NCI-H526 (cell line): ENCODE measurements at places on chromosomes 2 and 18.
A peak's percentile ranks its signal among the peaks of the same experiment; 100 is the strongest.

- peak; percentile 6 for DNase-seq
Observed at GRCh38 chr18:76405681-76406356, 89.2 kb downstream of the ZNF516 start.

- no peak for DNase-seq
Observed at GRCh38 chr2:238636269-238637073, 209.7 kb downstream of the ASB1 start.

DNA sequence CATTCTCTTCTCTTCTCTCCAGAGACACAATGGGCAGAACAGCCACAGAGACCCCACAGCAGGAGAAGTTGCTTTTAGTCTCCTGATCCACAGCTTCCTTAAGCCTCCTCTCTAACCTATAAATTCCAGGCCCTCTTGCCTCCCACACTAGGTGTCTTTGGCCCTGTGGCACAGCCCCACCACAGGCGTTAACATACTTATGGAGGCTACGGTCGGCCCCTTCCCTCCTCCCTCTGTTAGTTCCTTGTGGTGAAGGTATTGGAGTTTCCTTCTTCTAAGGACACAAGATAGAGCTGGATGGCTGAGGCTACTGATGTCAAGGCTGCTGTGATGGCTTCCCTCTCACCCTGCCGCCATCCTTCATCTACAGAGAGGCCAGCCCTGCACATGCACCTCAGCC is 123.5 kb upstream of the ACAA2 start:
- DNase-seq: no peak

GRCh38 chr18:55627007-55627406 is 39.0 kb upstream of the TCF4 start:
- DNase-seq: no peak

DNA sequence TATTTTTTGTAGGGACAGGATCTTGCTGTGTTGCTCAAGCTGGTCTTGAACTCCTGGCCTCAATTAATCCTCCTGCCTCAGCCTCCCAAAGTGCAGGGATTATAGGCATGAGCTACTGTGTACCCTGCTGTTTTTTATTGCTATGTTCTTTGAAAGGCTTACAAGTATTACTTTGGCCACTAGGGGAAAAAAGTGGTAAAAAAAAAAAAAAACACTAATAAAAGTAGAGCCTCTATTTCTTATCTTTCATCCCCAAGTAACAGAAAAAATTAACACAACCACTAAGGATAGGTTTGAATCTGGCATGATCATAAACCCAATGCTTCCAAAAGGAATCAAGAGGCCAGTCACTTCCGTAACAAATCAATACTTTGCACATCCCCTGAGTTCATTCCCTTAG is 11.6 kb downstream of the NOL10 start:
- DNase-seq: no peak

GRCh38 chr2:70214365-70214764 is 23.5 kb upstream of the C2orf42 start:
- no peak for DNase-seq

DNA sequence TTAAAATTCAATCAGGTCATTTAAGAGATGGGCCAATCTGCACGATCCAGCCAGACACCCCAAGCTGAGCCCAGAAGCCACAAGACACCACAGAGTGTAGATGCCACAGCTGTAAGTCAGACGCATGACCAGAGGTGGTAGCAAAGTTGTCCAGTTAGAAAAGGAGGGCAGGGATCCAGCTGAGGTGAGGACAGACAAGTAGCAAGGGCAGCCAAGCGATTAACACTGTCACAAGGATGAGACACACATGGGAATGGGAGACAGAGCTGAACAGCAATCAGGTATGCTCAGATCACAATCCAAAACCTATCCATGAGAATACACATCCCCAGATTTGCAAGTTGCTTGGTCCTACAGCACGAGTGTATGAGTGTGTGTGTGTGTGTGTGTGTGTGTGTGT is 143.4 kb upstream of the STK17B start:
- DNase-seq: no peak

GRCh38 chr18:59742325-59743111 is 45.3 kb upstream of the CCBE1 start:
- DNase-seq: no peak

GRCh38 chr2:100393362-100393761 is 24.1 kb downstream of the CHST10 start:
- DNase-seq: no peak

- DNase-seq: peak; percentile 65
Observed at GRCh38 chr2:70516596-70516995, 37.0 kb downstream of the TGFA start.

GRCh38 chr2:101725515-101726192 is 28.1 kb downstream of the MAP4K4 start:
- no peak for DNase-seq

DNA sequence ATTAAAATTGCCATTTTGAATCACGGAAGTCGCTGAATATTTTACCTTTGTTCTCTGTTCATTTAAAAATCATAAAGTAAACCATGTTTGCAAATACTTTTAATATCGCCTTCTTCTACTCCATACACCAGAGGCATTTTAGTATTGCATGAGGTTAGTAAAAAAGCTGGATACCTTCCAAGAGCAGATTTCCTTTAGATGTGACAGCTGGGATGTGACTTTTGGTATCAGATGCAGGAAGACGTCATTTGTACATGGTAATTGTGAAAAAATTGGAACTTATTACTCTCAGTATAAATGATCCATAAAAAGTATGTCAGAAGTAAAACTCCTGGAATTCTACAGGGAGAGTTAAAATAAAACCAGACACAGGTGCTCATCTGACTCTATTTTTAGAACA is 89.5 kb downstream of the SLC4A10 start:
- no peak for DNase-seq

DNA sequence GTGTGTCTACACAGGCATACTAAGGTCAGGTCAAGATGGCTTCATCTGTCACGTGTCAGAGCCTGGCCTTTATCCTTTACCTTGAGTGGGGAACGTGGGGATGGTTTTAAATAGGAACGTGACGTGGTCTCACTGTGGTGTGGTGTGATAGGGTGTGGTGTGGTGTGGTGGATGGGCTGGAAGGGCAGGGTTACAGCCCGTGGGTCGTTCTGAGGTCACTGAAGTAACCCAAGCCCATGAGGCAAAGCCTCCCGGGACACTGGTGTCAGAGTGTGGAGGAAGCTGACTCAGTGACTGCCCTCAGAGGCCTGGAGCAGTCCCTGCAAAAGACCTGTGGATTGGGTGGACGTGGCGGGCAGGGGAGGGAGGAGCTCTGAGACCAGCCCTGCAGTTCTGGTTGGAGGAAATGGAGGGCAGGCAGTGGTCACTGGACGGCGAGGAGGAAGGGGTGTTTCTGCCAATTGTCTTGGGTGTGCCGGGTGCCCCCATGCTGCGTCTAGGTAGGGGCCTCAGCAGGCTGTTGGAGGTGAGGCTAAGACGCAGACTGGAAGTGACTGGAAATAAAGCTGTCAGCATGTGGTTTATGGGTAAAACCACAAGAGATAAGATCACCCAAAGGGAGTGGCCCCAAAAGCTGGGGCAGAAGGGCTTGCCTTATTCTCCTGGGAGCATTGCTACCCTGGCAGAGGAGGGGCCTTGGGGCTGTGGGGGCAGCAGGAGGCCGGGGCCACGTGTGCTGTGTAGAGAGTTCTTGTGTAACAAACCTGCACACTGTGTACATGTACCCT is 84.8 kb downstream of the SH3RF3 start:
- no peak for DNase-seq

- no peak for DNase-seq
Observed at GRCh38 chr18:34772887-34773286, 62.8 kb downstream of the DTNA start.

GRCh38 chr2:33142810-33143209 is 196.1 kb downstream of the LTBP1 start:
- no peak for DNase-seq

- no peak for DNase-seq
Observed at GRCh38 chr2:29530281-29530680, 391.1 kb downstream of the ALK start.

DNA sequence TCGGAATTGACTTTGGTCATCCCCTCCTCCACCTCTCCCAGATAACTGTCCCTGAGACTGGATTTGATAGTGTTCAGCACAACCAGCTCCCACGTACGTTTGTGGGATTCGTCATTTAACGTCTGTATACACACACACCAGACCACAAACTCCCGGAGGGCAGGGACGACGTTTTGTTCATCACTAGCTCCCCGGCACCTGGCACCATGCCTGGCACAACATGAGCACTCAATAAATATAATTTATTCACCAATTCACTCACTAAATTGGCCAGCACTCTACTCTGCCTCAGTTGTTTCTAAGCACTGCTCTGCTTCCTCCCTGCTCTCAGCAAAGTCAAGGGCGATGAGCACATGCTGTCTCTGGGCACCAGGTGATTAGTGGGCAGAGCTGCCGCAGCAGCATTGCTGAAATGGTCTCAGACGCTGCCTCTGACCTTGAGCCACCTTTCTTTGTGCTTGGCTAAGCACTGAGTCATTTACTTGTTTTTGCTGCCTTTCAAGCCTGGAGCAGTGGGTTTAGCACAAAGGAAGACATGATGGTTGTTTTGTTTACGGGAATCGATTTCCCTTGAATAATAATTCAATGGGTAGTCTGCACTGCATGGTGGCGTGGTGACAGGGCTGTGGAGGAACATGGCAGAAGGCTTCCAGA is 19.3 kb upstream of the LOXHD1 start:
- DNase-seq: no peak

DNA sequence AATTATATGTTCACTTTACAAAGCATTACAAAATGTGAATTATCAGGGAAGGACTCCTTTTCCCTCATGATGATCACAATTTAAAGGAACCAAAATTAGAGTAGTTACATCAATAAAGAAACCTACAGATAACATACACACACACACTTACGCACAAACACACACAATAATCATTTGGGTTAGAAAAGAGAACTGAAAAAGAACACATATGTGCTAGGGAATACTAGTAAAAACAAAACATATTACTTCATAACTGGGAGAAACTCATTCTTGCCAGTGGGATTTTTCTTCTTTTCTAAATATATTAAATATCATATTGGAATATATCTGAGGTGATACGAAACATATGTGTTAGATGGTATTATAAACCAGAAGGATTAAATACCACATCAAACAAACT is 42.3 kb downstream of the FIGN start:
- no peak for DNase-seq

GRCh38 chr2:100721693-100722092 is 98.2 kb upstream of the NPAS2 start:
- DNase-seq: no peak

DNA sequence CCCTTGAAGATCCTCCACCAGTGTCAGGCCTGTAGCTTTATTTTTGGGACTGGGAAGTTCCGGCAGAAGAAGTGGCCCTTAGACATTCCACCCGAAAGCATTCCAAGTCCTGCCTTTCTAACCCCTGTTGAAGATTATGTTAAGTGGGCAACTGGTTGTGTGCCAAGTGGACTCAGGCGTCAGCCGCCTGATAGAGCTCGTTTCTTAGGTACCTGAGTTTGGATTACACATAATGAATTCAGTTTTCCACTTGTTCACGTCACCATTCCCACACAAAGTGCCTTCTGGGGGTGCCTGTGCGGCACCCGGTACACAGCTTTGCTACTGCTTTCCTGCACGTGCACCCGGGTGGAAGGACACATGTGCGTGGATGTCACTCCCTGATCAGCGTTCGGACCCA is 156.5 kb downstream of the PTGR3 start:
- DNase-seq: no peak

- no peak for DNase-seq
Observed at GRCh38 chr18:67518566-67518965, 2.0 kb upstream of the DSEL start.

- peak; percentile 18 for DNase-seq
Observed at GRCh38 chr2:177673602-177674595, 281.3 kb downstream of the AGPS start.

DNA sequence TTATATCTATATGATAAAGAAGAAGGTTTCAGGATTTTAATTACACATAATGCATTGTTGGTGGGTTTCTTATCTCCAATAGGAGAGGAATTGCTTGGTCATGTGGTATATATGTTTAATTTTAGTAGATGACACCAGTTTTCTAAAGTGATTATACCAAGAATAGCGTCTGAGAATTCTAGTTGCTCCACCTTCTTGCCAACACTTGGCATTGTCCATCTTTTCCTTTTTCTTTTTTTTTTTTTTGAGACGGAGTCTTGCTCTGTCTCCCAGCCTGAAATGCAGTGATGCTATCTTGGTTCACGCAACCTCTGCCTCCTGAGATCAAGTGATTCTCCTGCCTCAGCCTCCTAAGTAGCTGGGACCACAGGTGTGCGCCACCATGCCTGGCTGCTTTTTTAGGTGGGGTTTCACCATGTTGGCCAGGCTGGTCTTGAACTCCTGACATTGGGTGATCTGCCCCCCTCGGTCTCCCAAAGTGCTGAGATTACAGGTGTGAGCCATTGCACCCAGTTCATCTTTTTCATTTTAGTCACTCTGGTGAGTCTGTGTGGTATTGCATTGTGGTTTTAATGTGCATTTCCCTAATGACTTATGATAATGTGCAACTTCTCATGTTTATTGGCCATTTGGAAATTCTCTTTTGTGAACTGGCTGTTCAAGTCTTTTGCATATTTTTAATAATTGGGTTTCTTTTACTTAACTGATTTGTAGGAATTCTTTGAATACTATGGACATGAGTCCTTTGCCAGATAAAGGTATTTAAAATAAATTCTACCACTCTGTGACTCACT is 37.3 kb upstream of the ZNF512 start:
- no peak for DNase-seq
